ENCODE measurements at places on chromosomes 3 and 15.

GRCh38 chr3:187773233-187774184, 28.2 kb upstream of the BCL6 start:
- DNase-seq: no peak

DNA sequence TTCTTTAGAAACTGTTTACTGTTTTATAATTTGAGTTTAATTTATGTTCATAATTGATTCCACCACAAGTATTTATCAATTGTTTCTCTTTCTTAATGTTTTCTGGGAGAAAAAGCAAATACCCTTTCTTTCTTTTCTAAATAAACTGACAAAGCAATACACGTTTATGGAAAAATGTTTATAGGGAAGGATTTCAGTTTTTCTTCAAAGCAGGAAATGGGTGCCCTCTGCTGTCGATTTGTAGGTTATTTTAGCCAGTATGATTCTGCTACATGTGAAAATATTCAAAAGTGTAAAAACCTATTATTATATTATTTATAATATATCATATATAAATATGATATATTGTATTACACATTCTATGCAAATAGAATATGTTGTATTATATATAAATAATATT, 921.0 kb upstream of the ROBO1 start:
- no peak for DNase-seq

GRCh38 chr3:17089314-17089700, 204.6 kb downstream of the PLCL2 start:
- no peak for DNase-seq

DNA sequence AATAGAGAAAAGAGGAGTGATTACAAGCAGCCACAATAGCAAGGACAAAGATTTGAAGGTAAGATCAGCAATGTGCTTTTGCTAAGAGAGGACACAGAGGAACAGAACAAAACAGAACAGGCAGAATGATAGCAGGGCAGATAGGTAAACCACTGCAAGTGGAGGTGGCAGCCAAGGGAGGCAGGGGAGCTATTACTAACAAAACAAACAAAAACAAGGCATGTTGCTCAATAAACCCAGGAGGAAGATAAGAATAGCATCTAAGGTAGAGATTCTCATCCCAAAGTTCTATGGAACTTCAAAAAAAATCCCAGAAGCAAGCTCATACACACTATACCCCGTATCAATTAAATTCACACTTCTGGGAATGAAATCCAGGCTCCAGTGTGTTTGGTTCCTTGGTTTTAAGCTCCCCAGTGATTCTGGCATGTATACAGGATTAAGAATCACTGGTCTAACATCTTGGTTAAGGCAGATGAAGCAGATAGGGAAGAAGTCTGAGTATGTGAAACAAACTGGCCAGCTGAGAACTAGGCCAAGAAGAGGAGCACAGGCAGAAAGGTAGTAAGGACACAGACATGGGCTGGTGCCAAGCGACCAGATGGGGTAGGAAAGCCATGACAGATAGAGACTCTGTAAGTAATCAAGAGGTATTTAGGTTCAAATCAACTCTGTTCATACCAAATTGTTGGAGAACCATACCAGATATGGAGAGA, 189.2 kb downstream of the DTWD1 start:
- DNase-seq: no peak

DNA sequence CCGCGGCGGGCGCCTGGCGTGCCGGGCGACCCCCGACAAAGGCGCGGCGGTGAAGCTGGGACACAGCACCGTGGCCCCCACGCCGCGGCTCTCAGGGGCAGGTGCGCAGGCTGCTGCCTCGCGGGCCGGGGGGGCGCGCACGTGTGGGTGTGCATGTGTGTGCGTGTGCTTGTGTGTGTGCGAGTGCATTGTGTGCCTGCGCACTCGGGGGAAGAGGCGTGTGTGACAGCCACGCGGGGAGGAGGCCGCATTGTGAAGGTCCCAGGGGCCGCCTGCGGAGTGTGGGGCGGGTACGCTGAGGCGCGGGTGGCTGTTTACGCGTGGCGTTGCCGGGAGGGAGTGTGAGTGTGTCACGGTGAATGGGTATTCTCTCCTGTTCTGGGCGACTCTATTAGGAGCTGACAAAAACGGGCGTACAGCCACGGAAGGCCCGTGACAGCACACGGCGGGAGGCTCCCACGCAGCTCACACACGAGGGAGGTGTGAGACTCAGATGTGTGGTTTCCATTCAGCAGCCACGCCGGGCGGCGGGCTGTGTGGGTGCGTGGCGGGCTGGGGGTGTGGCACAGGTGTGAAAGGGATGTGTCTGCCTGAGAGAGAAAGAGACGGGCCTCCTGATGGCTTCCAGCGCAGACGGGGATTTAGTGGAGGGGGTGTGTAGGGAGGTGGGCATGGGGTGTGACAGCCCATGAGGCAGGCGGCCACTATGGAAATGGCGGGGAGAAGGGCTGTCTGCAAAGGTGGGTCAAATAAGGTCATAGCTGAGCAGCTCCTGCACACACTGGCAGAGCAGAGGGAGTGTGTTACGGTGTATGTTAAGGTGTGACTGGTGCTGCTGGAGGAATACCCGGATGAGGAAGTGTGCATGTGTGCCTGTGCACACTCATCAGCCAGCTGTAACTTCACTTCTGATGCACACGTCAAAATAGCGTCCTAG, 750 bp downstream of the PODXL2 start:
- DNase-seq: peak; percentile 56

DNA sequence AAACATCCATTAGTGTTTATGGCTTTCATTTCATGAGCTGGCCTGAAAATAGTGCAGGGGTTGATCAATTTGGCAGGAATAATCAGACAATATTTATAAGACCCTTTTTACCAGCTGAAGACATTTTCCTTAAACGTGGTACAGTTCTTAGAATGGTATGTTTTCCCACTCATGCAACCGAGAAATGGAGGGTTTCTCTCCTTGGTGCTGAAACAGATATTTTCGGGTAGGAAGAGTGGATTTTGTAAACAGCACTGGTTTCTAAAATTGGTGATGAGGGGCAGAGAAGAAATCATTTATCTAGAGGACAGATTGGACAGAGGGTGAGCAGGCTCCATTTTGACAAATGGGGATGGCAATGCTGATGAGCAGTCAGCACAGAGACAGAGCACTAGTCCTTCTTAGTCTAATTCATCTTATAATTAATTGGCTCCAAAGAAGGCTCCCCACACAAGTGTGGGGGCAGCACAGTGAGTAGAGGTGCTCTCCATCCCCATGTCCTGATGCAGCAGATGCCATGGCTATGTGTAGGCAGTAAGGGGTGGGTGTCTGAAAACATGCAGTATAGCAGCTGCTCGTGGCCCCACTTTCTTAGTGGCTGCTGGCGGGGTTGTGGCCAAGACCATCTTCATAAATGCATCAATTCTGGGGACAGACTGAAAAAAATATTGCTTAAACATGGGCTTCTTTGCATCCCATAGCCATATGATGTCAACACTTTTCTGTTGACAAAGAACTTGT, 18.1 kb upstream of the SLC7A14 start:
- no peak for DNase-seq

GRCh38 chr15:47362118-47362905, 355.0 kb upstream of the SEMA6D start:
- DNase-seq: no peak

Data from activated gamma-delta T cell (primary cell).